GM23338 (cell line): ENCODE measurements at places on chromosomes 7 and 10. TPM values are rescaled to one million over a fixed set of nuclear protein-coding genes. Genes with fewer than 3 reads are reported as not detected.

GRCh38 chr10:47182934-47183703 lies 116.9 kb upstream of the GDF10 start:
- no peak for DNase-seq

GRCh38 chr10:24642921-24643678 lies 80.6 kb downstream of the ARHGAP21 start:
- peak; percentile 63 for DNase-seq

- peak; percentile 94 for DNase-seq
These were observed 18.9 kb downstream of the IFT22 start for GRCh38 chr7:101302641-101303101.

GRCh38 chr10:114711176-114711868 lies 53.2 kb upstream of the ABLIM1 start:
- no peak for DNase-seq

- DNase-seq: no peak
These were observed 520.5 kb downstream of the HTR7 start for GRCh38 chr10:90337316-90337715.

Gene KRIT1
- 54.3 and 59.8 TPM in 2 replicates for total RNA-seq

Gene ENKUR
- total RNA-seq: not detected in 2 replicates

Gene SLC18A2
- 7.8 and 8.7 TPM in 2 replicates for total RNA-seq
